Stimulated activated CD8-positive, alpha-beta memory T cell treated with anti-CD3 and anti-CD28 coated beads, Interleukin-2, amount 100 ng/mL, for 1 hour (primary cell): ENCODE measurements at places on chromosomes 1 and 21.
A peak's percentile ranks its signal among the peaks of the same experiment; 100 is the strongest.

- no peak for DNase-seq
These were observed 433 bp downstream of the TMEM200B start for GRCh38 chr1:29123053-29123886.

GRCh38 chr1:41734201-41734970 is 184.3 kb downstream of the HIVEP3 start:
- no peak for DNase-seq

DNA sequence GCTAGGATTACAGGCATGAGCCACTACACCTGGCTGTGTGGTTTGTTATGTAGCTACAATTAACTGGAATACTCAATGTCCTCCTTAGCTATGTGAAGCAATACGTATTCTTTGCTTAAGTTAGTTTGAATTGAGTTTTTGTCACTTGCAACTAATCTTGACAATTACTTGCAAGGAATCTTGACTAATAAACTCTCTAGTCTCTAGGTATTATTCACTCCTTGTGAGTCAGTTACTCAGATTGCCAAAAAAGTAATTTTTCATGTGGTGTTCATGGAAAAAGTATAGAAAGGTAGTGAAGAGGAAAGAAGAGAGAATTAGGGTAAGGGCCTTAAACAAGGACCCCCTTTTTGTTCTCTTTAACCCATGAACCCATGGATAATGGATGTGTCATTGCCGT is 7.6 kb upstream of the SNX27 start:
- no peak for DNase-seq

- no peak for DNase-seq
These were observed 11.8 kb downstream of the TMEM35B start for GRCh38 chr1:34973326-34973725.

DNA sequence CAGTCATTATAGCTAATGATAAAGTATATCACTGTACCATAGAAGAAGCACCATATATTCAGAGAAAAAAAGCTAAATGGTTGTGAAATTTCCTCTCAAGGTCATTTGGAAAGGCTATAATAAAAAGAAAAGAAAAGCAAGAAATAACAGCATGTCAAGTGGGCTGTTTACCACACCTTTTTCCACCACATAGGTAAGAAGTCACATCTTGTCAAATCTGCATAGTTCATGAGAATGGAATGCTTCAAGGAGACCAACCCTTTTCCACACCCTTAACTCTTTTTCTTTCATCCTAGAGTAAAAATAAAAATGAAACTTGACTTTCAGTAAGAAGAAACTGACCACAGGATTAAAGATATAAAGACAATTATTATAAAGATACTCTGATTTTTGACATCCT is 91.2 kb downstream of the ATP6V1G3 start:
- DNase-seq = no peak

- DNase-seq = no peak
These were observed 543 bp upstream of the EPHB2 start for GRCh38 chr1:22709891-22710700.

DNA sequence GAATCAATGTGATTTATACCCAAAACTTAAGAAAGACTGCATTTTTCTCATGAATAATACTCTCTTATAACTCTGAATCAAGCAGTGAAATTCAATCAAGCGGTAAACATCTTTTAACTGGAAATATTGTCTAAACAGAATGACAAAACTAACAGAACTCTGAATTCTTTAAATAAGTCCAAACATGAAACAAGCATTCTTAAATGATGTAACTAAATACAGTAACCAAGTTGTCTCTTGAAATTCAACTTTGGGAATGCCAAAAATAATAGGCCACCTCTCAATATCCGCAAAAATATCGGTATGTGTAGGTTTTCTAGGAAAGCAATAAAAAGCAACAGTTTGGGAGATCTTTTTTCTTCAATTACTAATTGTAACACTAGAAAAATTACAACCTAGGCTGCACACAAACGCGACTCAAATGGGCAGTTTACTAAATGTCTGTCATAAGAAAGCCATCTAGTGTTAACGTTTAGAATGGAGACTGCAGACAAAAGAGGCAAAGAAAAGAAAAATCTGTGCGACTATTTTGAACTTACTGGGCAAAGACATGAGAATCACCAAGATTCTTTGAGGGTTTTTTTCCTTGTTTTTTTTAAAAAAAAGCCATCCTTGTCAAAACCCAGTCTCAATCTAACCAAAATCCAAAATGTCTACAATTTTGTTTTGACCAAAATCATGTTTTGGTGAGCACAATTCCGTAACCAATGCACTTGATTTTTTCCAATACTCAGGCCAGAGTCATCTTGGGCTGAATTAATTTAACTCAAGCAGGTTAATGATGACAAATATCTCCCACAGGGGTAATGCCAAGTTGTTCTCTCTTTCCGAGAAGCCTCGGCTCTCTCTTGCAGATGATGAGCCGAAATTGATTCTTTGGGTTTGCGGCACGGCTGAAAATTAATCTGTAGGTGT is 1.3 kb downstream of the SIPA1L2 start:
- no peak for DNase-seq

DNA sequence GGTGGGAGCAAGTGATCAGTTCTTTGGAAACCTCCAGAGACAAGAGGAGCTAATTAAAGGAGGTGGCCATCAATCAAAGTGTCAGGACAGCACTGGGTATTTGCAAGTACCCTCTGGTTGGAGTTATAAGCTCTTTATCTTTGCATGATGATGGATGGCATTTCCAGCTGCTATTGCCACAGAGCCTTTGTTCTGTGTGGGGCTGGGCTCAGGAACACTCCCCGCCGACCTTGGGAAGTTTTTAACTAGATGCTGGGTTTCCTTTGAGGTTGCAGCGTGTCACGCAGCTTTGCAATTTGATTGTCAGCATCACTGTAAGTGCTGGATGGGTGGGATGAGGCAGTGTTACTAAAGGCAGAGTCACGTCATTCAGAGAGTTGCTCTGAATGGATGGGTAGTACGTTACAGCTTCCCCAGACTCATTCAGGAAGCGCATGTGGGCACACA is 68.9 kb downstream of the CNIH3 start:
- DNase-seq = no peak

DNA sequence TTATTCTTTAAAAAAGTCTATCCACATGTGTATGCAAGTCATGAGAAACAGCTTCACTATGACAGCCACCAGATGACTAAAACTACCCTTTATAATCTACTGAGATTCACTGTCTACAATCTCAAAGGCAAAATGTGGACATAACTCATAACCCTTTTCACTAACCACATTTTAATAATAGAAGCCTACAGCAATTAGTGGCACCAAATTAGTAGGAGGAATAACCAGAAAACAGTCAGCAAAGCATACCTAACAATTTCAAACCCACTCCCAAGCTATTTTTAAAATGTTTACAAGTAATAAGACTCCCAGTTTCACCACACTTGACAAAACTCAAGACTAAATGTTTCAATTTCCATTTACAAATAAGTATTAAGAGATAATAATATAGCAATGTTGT is 442.9 kb downstream of the PTPRC start:
- no peak for DNase-seq

DNA sequence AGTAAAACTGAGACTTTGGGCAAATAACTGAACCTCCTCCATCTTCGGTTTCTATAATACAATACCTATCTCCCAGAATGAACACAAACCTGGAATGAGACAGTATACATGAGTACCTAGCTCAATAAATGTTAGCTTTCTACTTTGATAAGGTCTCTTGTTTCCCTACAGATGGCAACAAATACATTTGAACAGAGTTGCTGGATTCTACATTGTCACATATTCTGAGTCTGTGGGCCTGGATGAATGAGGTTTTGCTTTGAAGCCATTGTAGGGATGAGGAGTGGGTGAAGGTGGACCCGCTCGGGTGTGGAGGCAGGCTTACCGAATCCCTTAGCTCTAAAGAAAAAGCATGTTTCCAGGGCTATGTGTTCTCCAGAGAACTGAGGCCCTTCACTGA is 13.9 kb upstream of the FYB2 start:
- DNase-seq = no peak

DNA sequence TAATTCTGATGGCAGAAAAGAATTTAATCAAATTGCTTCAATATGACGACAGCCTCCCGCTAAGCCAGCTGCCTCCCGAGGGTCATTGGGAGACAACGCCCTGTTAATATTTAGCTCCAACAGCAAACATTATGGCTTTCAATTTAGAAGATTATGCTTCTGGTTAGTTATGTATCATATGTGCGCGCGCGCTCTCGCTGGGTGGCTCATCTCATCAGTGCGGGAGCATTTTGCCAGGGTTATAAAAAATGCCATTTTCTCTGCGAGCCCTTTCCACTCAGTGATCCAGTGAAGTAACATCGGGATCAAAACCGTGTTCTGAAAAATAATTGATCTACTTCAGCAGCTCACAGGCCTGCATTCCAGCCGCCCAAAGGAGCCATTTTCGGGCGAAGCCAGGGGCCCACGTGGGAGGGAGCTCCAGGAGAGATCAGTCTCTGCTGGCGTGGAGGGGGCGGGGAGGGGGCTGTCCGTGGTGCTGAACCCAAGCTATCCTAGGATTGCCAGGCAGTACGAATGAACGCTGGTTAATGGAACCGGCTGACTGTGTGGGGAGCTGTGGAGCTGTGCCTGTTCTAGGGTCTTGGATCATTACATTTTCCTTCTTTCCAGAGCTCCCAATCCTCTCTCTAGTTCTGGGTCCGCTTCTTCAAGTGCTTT is 219.1 kb upstream of the ZC3H12A start:
- no peak for DNase-seq

GRCh38 chr1:28804071-28804470 is 7.9 kb upstream of the OPRD1 start:
- DNase-seq = no peak

DNA sequence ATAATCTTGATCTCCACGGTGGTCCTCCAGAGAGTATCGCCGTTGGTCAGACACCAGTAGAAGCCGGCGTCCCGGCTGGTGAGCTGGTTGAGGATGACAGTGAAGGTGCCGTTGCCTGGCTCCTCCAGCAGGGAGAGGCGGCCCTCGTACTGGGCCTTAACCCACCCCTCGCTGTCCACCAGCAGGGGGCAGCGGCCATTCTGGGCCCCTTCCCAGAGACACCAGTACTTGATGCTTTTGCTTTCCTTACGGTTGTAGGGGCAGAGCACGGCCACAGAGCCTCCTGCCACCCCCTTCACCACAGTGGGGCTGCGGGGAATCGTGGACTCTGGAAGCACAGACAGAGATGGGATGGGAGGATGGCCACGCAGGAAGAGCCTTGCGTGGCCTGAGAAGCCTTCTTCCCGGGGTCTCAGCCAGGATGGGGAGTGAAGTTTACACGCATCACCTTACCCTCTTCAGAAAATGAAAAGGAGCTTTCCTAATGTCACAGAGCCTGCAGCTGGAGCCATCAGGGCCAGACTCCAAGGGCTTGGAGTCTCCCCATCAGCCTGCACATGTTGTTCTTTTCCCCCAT is 10.7 kb downstream of the PIGR start:
- DNase-seq = no peak

GRCh38 chr1:1943834-1944570 is 24.9 kb upstream of the TMEM52 start:
- DNase-seq = no peak

DNA sequence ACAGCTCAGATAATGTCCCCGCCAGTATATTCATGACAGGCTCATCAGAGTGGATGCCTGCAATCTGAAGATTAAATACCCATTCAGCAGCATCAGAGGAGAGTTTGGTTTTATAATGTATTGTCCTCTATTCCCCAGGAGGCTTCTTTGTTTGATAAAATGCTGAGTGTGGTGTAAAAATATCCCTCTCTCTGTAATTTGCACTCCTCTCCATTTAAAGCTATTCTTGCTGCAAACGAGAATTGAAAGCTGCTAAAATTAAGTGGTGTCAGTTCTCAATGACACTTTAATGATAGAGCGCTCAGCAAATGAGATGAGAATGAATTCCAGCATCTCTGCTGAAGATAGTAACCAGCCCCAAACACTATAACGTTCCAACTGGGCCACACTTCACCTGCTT is 205.7 kb upstream of the RRP15 start:
- no peak for DNase-seq

DNA sequence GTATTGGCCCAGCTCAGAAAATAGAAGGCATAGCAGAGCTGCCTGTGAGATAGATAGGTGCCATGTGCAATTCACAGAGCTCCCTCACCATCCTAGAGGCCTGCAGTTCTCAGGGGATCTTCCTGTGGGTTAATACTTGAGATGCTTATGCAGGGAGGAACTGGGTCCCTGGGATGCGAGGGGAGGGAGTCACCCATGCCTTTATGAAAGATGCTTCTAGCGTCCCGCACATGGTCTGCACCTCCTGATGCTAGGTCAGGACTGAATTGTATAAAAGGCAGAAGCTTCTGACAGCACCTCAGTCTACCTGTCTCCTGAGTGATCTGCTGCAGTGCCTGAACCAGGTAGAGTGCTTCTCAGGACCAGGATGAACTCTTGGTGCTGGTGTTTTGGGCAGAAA is at the start of gene LCE5A:
LCE5A (plus strand) TSS at position 301 of the 400 bp plus-strand sequence. CDS start 732 bp downstream, outside the sequence.
- no peak for DNase-seq

DNA sequence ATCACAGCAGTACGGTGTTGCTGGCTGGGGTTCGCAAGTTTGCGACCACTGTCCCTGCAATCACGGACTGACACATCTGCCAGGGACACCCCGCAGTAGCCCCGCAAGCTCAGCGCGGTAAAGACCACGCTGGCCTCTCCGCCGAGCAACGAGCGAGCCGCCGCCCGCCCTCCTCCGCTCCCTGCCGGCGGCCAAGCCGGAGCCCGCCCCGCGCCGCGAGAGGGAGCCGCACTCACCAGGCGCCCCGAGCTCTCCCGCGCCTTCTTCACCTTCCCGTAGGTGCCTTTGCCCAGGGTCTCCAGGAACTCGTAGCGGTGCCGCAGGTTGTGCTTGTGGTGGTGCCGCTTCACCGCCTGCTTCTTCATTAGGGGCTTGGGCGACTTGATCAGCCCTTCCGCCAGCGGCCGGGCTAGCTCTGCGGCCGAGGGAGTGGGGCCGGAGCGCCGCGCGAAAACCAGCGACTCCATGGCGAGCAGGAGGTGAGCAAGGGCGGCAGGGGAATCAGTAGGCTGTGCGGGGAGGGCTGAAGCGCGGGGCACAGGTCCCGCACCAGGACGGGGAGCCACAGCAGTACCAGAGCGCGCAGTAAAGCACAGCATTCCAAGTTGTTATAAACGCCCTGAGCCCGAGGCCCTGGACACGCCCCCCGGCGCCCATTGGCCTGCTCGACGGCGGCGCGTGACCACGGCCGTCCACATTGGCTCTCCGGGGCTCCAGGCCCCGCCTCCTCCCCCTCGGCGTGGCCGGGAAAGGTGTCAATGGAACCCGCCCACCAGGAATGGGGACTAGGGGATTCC is at the start of gene NUAK2:
NUAK2 (minus strand) TSS at position 584 of the 797 bp plus-strand sequence; CDS start at position 467, 117 bp downstream.
- DNase-seq = peak; percentile 63

DNA sequence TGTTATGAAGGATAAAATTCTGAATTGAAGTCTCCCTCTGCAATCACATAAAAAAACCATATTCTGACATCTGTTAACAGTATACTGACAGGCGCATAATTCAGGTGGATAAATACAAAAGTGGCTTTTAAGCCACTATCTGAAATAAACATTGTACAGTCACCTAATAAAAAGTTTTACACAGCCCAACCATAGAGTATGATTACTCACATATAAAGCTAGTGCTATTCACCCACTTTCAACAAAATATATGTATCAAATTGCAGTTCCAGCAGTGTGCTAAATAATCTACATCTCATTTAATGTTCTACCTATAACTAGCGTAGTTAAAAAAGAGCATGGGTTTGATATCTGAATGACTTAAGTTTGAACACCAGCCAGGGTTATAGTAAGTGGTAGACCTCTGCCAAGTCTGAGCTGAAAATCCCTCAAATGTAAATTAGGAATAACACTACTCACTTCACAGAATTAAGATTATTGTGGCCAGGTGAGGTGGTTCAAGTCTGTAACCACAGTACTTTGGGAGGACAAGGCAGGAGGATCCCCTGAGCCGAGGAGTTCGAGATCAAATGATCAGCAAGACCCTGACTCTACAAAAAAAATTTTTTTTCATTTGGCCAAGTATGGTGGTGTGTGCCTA is 3.9 kb downstream of the EGLN1 start:
- DNase-seq = no peak

GRCh38 chr1:96834986-96835385 is 113.4 kb downstream of the PTBP2 start:
- DNase-seq = no peak
